Muscle of arm (tissue), 14 donors: ENCODE measurements at places on chromosomes 11 and 22. TPM values are rescaled to one million over a fixed set of nuclear protein-coding genes. Genes with fewer than 3 reads are reported as not detected.

The TRIM49D1 gene
- not detected for polyA plus RNA-seq

The MYRF gene
- polyA plus RNA-seq: 0.91 TPM

The GGTLC2 gene
- not detected for polyA plus RNA-seq

The EIF4ENIF1 gene
- polyA plus RNA-seq: 52.1 TPM

The ALDH3B1 gene
- polyA plus RNA-seq: 9.4 TPM

The MS4A6E gene
- polyA plus RNA-seq: not detected

The HBB gene
- polyA plus RNA-seq: 284 TPM

The OR52N4 gene
- polyA plus RNA-seq: not detected

The PDGFD gene
- polyA plus RNA-seq: 17.3 TPM

The SCYL1 gene
- polyA plus RNA-seq: 45.0 TPM

The MS4A3 gene
- 0.38 TPM for polyA plus RNA-seq

The KRTAP5-1 gene
- 0.69 TPM for polyA plus RNA-seq

The CNTN5 gene
- 5.5 TPM for polyA plus RNA-seq

The OR8B4 gene
- polyA plus RNA-seq: not detected

The MS4A1 gene
- polyA plus RNA-seq: 0.46 TPM

The HOATZ gene
- 0.13 TPM for polyA plus RNA-seq

The DSCAML1 gene
- 0.75 TPM for polyA plus RNA-seq

The KCTD14 gene
- polyA plus RNA-seq: not detected

The TYMP gene
- 2.8 TPM for polyA plus RNA-seq
